ENCODE measurements at places on chromosomes 11 and 22. TPM values are rescaled to one million over a fixed set of nuclear protein-coding genes. Genes with fewer than 3 reads are reported as not detected.

GPR83 gene
- total RNA-seq = not detected

CHRM1 gene
- total RNA-seq = not detected

HIC2 gene
- total RNA-seq = 1.9 TPM

LYVE1 gene
- not detected for total RNA-seq

GRCh38 chr11:12963792-12964536 is 45.2 kb upstream of the RASSF10 start:
- peak; percentile 55 for DNase-seq

DNA sequence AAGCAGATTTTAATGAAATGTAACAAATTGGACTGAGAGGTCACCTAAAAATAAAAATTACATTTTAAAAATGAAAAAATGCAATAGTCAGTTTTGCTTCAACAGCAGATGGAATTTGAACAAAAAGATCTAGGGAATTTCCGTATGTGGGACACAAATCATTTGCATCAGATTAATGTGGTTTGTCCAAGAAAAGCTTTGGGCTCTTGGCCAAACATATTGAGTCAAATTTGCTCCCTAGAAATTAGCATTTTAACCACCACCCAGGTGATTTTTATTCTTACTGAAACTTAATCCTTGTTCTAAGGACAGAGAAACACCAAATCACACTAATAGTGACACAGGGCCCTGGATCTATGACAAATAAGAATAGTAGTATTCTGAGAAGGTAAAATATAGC is 1477.8 kb downstream of the FAM181B start:
- DNase-seq = no peak

DNA sequence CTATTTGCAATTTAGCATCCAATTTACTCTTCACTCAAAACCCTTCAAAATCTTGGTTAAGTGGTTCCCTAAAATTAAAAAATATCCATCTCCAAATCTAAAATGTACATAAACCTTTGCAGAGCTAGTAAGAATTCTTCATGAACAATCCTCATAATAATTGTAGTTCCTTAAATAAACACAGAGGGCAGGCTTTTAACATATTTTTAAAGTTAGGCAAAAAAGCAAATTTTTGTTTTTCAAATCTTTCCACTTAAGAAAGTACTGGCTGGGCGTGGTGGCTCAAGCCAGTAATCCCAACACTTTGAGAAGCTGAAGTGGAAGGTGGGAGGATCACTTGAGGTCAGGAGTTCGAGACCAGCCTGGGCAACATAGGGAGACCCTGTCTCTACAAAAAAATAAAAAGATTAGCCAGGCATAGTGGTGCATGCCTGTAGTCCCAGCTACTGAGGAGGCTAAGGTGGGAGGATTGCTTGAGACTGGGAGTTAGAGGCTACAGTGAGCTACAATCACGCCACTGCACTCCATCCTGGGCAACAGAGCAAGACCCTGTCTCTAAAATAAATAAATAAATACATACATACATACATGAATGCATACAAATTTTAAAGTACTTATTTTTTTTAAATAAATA is 25.1 kb upstream of the PLAAT3 start:
- no peak for DNase-seq

GRCh38 chr11:75924966-75925784 is 110.2 kb downstream of the UVRAG start:
- no peak for DNase-seq

GRCh38 chr11:119567688-119568582 is 145.0 kb upstream of the THY1 start:
- DNase-seq = peak; percentile 32
